ENCODE measurements at places on chromosomes 16 and 17. TPM values are rescaled to one million over a fixed set of nuclear protein-coding genes. Genes with fewer than 3 reads are reported as not detected.

The SERPINF2 gene
- 2.3 TPM for total RNA-seq

The TBX6 gene
- total RNA-seq = 0.40 TPM

The KRTAP2-1 gene
- total RNA-seq = not detected

The FBXW10 gene
- 1.8 TPM for total RNA-seq

The HP gene
- 0.51 TPM for total RNA-seq

The G6PC1 gene
- not detected for total RNA-seq

The SPNS2 gene
- total RNA-seq = 9.5 TPM

The GNGT2 gene
- 1.5 TPM for total RNA-seq

The GPT2 gene
- 7.2 TPM for total RNA-seq

The KCNG4 gene
- total RNA-seq = not detected

The PRSS27 gene
- total RNA-seq = 2.2 TPM

Data from A549 treated with ZK216348 at 1 μM for 4 hours (cell line).